ENCODE measurements at places on chromosomes 6 and 20. TPM values are rescaled to one million over a fixed set of nuclear protein-coding genes. Genes with fewer than 3 reads are reported as not detected.

TJAP1 gene
- 8.8 TPM for total RNA-seq

TCF19 gene
- 18.7 TPM for total RNA-seq

GSTA2 gene
- total RNA-seq, result not detected

ZBTB12 gene
- total RNA-seq, result 8.6 TPM

SLC17A2 gene
- total RNA-seq, result not detected

BANF2 gene
- total RNA-seq, result not detected

ENPP3 gene
- 2.1 TPM for total RNA-seq

RALGAPB gene
- 53.6 TPM for total RNA-seq

All from spinal cord (tissue), 10 donors.